ENCODE measurements at places on chromosomes 13 and 19.

DNA sequence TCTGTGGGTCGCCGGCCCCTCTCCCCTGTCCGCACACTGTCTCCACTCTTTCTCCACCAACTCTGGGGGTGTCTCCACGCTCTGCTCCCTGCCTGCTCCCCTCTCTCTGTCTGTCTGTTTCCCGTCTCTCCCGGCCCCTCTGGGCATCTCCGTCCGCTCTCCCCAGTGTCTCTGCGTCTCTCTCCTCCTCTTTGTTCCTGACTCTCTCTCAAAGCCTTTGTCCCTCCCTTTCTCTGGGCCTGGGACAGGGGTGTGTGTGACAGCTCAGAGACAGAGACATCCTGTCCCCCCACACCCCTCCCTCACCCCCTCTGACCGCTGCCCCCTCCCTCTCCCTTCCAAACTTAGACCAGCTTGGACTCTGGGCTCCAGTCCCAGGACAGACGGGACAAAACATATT lies 668 bp upstream of the SBK3 start:
- no peak for DNase-seq

DNA sequence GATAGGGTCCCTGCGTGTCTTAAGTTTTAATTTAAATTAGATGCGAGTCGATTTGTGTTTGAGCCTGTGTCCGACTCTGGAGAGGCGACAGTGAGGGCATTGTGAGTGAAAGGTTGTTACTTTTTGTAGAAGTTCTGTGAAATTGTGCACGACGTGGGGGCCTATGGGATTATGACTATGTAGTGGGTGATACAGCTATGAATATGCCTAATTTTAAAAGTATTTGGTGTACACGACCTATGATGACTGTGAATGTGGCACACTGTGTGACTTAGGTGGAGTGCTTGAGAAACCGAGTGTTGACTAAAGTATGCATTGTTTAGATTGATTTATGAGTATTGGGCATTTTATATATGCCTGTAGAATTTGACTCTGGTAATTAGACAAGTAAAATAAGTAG lies 646 bp downstream of the ZNF567 start:
- DNase-seq, result no peak

DNA sequence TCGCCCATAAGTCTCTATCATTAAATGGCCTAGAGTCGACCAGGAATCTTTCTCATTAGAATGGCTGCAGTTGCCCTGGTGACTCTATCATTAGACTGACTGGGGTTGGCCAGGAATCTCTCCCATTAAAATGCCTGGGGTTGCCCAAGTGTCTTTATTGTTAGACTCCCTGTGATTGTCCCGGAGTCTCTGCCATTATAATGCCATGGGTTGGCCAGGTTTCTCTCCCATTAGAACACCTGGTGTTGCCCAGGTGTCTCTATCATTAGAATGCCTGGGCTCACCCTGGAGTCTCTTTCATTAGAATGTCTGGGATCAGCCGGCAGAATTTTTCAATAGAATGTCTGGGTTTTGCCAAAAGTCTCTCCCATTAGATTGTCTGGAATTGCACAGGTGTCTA lies 1459.3 kb downstream of the UQCRFS1 start:
- DNase-seq, result no peak

- no peak for DNase-seq
These were observed 316.6 kb downstream of the DCLK1 start for GRCh38 chr13:35814605-35815011.

DNA sequence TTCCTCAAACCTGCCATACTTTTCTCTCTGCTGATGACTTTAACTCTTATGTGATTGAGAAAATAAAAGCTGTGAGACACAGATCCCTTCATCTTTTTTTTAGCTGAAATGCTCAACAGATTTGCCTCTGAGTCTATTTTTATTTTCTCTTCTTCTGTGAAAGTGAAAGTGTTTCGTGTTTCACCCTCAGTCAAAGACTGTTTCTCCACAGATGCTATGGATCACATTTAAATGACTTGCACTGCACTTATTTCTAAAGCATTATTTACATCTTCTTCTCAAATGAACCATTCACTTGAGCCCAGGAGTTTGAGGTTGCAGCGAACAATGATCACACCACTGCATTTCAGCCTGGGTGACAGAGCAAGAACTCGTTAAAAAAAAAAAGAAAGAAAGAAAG lies 890.1 kb upstream of the PCDH20 start:
- DNase-seq, result peak; percentile 2

DNA sequence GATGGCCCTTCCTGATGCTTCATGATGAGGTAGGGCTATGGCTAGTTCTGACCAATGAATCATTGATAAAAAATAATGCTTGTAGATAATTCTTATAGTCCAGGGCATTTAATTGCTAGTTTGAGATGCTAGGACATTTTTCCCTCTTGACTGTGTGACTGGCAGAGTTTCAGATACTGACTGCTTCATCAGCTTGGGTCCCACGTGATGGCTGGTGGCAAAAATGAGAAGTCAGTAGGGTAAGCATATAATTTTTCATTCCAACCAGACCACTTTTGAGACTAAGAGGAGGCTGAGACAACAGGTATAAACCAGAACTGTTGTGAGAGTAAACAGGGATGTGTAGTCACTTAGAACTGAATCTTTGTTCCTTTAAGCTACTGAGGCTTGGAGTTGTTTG lies 183.3 kb downstream of the HS6ST3 start:
- DNase-seq, result no peak

- no peak for DNase-seq
These were observed 504.3 kb upstream of the ATXN8OS start for GRCh38 chr13:69603144-69603853.

GRCh38 chr13:59885076-59885475 lies 278.7 kb downstream of the DIAPH3 start:
- no peak for DNase-seq

DNA sequence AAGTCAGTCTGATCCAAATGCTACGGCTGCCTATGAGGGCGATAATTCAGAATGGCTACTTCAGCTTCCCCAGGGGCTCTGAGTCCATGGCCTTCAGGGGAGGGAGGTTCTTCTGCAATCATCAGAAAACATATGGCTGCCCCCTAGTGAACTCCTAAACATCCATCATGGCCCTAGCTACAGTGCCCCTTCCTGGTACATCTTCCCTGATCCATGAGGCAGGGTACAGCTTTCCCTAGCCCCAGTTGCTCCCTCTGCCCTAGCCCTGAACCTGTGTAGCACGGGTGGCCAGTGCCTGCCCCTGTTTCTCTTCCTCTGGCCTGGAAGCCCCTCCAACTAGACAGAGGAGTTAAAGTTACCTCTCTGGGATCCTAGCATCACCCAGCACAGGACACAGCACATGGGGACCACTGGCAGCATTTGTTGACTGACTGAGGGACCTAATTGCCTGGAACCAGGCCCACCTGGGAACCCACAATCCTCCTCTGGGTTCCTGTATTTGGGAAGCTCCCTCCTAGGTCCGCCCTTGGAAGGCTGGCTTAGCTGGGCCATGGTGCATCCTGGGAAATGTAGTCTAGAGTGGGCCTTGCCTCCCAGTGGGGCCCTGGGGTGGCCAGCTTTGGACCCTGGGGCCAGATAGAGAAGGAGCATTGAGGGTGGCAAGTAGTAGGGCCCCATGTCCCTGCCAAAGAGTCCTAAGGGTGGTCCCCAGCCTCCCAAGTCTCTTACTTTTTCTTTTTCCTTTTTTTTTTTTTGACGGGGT lies 17.7 kb upstream of the SEMA6B start:
- no peak for DNase-seq

DNA sequence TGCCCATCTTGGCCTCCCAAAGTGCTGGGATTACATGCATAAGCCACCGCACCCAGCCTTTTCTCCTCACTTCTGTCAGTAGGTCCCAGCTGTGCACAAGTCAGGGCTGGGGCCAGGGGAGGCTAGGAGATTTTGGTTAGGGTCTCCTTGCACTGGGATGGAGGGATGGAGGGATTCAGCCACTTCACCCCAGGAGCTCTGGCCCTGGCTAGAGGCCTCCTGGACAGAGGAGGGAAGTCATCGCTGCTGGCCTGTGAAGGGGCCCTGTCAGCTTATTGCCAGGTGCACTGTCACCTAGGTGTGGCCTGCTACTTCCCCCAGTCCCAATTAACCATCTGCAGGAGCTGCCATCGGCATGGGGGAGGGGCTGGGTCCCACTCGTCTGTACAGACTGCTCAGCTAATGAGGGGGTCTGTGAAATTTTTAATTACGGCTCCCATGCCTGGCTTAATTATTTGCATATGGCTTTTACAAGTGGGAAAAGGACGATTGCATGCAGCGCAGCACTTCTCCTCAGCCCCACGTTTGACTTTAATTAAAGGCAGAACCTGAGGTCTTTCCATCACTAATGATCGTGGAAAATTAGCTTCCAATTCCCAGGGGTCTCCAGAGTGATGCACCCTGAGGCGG lies 52.4 kb downstream of the CHST8 start:
- DNase-seq, result no peak

- DNase-seq, result peak; percentile 37
These were observed 76.7 kb downstream of the TEX26 start for GRCh38 chr13:31009166-31009565.

- no peak for DNase-seq
These were observed 25.3 kb downstream of the FBXO27 start for GRCh38 chr19:39007096-39007495.

- no peak for DNase-seq
These were observed 151.5 kb downstream of the RGCC start for GRCh38 chr13:41608839-41609177.

DNA sequence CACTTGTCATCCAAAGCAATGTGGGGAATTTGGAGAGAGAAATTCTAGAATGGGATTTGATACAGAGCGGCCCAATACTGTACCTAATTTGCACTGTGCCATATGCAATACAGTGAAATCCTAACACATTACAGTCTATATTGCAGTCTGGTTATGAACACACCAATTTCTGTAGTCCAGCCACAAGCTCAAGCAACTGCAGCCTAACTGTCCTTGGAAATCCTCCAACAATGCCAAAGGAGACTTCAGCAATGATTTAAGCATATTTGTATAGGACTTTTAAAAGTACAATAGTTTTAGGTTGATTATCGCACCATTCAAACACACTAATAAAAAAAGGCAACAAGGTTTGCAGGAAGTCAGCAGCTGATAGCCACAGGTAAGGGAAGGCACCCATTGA lies 17.3 kb downstream of the DIAPH3 start:
- peak; percentile 46 for DNase-seq

DNA sequence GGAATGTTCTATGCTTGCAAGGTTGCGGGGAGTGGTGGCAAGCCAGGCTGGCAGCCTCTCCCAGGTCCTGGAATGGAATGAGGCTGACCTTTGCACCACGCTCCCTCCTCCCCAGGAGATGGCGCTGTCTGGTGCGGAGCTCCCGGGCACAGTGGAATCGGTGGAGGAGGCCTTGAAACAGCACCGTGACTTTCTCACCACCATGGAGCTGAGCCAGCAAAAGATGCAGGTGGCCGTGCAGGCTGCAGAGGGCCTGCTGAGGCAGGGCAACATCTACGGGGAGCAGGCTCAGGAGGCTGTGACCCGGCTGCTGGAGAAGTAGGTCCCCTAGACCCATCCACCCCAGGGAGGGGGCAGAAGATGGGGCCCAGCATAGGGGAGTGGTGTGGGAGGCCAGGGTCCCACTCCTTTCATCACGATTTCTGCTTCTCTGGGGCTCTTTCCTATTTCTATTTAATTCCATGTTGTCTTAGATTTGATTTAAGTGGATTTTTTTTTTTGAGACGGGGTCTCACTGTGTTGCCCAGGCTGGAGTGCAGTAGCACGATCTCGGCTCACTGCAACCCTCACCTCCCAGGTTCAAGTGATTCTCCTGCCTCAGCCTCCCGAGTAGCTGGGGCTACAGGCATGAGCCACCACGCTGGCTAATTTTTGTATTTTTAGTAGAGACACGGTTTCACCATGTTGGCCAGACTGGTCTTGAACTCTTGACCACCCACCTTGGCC lies 53.2 kb upstream of the SHKBP1 start:
- peak; percentile 62 for DNase-seq

DNA sequence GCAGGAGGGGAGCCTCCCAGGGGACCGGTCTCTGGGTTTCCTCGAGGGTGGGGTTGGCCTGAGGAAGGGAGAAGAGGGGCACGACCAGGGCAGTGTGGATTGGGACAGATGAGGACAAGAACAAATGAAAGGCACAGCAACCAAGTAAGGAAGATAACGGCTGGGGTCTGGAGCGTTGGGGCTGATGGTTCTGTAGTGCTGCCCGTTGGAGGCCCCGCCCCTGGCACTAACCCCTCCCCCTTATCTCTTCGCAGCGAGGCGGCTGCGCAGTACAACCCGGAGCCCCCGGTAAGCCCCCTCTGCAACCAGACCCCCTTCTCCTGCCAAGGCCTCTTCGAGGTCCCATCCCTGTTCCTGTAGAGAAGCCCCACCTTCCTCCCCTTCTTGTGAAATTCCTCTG lies 2.2 kb downstream of the CAPNS1 start:
- no peak for DNase-seq

GRCh38 chr13:80787604-80788003 lies 446.7 kb upstream of the SPRY2 start:
- DNase-seq, result no peak

DNA sequence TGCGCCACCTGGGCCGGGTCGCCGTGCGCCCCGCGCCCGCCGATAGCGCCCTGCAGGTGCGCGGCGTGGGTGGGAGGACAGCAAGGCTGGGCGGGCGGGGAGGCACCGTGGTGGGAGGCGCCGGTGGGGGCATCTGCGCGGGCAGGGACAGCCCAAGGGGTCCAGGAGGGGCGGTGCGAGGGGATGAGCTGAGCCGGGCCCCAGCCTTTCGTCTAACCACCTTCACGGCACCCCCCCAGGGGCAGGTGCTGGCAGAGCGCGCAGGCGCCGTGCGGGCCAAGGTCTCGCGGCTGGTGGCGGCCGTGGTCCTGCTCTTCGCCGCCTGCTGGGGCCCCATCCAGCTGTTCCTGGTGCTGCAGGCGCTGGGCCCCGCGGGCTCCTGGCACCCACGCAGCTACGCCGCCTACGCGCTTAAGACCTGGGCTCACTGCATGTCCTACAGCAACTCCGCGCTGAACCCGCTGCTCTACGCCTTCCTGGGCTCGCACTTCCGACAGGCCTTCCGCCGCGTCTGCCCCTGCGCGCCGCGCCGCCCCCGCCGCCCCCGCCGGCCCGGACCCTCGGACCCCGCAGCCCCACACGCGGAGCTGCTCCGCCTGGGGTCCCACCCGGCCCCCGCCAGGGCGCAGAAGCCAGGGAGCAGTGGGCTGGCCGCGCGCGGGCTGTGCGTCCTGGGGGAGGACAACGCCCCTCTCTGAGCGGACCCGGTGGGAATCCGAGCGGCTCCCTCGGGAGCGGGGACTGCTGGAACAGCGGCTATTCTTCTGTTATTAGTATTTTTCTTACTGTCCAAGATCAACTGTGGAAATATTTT lies 3.1 kb downstream of the KISS1R start:
- no peak for DNase-seq

- DNase-seq, result no peak
These were observed 1.4 kb downstream of the TMPRSS9 start for GRCh38 chr19:2361246-2362045.

- DNase-seq, result no peak
These were observed 136.9 kb upstream of the SPRY2 start for GRCh38 chr13:80477661-80478443.

- peak; percentile 85 for DNase-seq
These were observed 149.5 kb downstream of the DCT start for GRCh38 chr13:94329754-94330551.
